ENCODE measurements at places on chromosomes 6 and 20.

GRCh38 chr6:21321076-21321475 is 272.5 kb upstream of the SOX4 start:
- no peak for DNase-seq

- no peak for DNase-seq
These were observed 88.7 kb upstream of the CD93 start for GRCh38 chr20:23174821-23175220.

GRCh38 chr6:144158133-144158532 is 7.8 kb downstream of the STX11 start:
- DNase-seq, result no peak

- no peak for DNase-seq
These were observed 84.9 kb upstream of the NAA20 start for GRCh38 chr20:19932170-19932667.

- no peak for DNase-seq
These were observed 497.0 kb downstream of the EPHA7 start for GRCh38 chr6:92922216-92922806.

- no peak for DNase-seq
These were observed 78.2 kb upstream of the PLEKHG1 start for GRCh38 chr6:150521482-150521881.

GRCh38 chr20:23361119-23361475 is 885 bp upstream of the GZF1 start:
- no peak for DNase-seq

DNA sequence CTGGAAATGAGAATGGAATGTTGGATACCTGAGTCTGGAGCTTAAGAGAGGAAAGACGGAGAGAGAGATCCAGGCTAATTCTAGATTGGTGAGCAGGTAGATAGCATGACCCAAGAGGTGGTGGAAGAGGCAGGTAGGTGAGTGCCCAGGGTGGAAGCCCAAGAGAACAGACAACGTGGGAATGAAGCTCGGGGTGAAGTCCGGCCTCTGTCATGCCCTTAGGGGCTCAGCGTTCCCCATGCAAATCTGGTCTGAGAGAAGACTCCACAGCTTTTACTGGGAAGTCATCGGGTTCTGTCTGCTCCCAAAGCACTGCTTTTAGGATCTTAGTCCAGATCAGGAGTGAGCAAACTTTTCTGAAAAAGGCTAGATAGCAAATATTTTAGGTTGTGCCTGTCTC is 3.6 kb downstream of the NELFCD start:
- no peak for DNase-seq

DNA sequence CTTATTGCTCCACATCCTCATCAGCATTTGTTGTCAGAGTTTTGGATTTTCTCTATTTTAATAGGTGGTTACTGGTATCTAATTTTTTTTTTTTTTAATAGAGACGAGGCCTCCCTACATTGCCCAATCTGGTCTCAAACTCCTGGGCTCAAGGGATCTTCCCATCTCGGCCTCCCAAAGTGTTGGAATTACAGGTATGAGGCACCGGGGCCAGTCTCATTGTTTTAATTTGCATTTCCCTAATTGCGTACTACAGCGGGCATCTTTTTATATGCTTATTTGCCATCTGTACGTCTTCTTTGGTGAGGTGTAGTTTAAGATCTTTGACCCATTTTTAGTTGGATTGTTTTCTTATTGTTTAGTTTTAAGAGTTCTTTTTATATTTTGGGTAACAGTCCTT is 210.4 kb upstream of the SULF2 start:
- DNase-seq, result no peak

GRCh38 chr6:137791281-137792159 is 75.5 kb upstream of the TNFAIP3 start:
- no peak for DNase-seq

- peak; percentile 48 for DNase-seq
These were observed 76.8 kb downstream of the NCOA7 start for GRCh38 chr6:125867483-125867942.

GRCh38 chr20:42635699-42636411 is 553.9 kb downstream of the PTPRT start:
- no peak for DNase-seq

DNA sequence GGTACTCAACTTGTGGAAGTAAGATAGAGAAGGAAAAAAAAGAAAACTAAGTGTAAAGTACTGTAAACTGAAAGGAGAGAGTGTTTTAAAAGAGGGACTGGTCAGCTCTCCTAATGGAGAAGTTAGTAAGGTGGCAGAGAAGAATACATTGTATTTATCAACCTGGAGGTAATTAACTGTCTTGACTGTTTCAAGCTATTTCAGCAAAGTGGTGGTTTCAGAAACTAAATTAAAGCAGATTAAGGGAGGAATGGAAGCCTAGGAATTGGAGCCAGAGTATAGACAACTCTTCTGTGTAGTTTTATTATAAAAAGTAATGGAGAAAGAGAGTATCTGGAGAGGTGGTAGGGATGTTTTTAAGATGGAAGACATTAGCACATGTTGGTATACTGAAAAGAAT is 2.7 kb upstream of the PHF10 start:
- DNase-seq, result no peak

- no peak for DNase-seq
These were observed 68.6 kb upstream of the FYN start for GRCh38 chr6:111941686-111942330.

GRCh38 chr6:22413681-22414311 is 117.0 kb upstream of the PRL start:
- no peak for DNase-seq

DNA sequence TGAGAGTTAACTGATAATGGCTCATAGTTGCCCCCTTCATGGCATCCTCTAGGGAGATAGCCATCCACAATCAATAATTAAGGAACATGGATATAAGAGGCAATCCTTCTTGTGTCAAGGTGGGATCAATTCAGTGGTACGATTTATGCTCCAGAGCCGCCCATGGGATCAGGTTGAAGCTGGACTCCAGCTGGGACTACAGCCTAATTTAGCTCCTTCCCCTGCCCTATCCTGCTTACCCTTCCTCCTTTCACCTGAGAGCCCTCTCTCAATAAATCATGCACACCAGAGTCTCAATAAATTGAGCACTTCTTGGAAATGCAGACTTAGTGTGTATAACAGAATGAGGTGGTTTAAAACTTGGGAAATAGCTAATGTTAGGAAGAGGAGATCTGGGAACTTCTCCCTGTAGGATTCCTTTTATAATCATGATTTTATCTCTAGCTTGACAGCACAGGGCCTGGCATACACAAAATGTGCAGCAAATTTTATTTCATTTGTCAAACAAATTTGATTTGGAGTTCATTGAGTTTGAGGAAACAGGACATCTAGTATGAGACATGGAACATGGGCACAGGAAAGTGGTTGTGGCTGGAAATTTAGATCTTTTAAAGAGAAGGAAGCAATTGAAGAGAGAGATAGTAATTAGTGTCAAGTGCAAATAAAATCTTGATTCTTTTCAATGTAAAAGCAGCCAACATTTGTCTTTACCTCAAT is 28.6 kb upstream of the OGFRL1 start:
- no peak for DNase-seq

- no peak for DNase-seq
These were observed 34.5 kb upstream of the MPC1 start for GRCh38 chr6:166417285-166417691.

DNA sequence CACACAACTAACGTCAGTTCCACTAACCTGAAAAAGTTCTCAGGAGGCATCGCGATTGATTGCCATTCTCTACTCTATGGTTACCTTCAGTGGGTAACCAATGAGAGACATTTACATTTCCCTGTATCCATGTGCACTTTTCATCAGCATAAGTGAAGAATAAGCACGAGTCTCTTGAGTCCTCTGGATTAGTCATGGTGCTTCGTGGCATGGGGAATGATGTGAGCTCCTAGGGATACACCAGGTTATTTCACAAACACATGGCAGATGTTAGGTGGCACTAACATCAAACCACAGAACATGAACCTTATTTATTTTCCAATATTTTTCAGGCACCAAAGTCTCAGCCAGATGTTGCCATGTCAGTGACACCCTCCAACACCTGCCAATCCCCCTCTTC is 64.0 kb downstream of the FYN start:
- no peak for DNase-seq

DNA sequence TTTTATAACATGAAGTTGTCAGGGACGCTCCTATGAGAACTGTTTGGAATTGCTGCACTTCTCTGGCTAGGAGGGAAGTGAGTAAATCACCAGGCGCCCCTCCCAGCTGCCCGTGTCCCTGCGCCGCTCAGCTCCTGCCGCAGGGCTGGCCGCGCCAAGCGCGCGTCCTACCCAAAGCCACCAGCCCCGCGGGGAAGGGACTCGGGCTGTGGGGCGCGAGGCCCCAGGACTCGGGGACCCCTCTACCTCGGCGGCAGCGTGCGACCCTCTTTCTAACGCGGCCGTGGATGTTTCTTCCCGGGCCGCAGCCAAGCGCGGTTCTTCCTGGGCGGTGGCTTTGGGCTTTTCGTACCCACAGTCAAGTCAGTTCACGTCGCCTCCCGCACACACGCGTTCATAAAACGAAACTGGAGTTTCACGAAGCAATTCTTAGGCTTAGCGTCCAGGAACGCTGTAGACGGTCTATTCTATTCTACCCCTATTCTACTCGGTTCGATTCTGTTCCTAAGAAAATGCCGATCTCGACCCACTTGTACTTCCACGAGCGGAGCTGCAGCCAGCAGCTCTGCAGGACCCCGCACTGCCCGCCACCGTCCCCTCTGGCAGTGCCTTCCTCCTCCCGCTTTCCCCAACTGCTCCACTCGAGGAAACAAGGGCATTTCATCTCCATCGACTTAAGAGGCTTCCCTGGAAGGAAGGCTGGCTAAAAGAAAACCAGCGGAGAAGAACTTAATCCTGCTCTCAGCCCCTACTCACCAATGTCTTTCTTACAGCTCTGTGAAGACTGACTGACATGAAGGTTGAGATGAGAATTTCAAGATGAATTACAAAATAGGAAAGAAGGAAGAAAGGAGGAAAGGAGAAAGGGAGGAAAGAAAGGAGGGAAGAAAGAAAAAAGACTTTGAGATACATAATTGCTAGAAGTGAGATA is 15.4 kb downstream of the FOXC1 start:
- no peak for DNase-seq

- no peak for DNase-seq
These were observed 63.3 kb downstream of the SNAP25 start for GRCh38 chr20:10281911-10282310.

GRCh38 chr6:53524455-53524815 is 20.5 kb downstream of the GCLC start:
- DNase-seq, result no peak

GRCh38 chr6:30612687-30613248 is 4.3 kb downstream of the PPP1R10 start:
- DNase-seq, result no peak

- DNase-seq, result no peak
These were observed 534 bp downstream of the ZNF76 start for GRCh38 chr6:35259948-35260590.

DNA sequence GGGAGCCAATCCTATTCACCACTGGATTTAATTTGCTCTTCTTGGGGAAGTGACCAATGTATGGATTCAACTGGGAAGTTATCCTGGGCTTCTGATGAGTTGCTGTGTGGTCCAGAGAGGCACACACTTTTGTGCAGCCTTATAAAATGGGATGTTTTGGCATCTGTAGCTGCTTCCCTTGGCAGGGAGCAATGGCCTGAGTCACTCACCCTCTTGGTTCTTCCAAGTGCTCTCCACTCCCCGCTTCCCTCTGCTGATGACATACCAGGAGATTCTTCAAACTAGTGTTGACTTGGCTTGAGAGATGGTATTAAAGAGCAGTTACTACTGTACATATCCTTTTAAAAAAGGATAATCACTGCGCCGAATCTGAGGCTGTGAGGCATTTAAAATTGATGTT is 105.8 kb downstream of the JARID2 start:
- DNase-seq, result no peak

DNA sequence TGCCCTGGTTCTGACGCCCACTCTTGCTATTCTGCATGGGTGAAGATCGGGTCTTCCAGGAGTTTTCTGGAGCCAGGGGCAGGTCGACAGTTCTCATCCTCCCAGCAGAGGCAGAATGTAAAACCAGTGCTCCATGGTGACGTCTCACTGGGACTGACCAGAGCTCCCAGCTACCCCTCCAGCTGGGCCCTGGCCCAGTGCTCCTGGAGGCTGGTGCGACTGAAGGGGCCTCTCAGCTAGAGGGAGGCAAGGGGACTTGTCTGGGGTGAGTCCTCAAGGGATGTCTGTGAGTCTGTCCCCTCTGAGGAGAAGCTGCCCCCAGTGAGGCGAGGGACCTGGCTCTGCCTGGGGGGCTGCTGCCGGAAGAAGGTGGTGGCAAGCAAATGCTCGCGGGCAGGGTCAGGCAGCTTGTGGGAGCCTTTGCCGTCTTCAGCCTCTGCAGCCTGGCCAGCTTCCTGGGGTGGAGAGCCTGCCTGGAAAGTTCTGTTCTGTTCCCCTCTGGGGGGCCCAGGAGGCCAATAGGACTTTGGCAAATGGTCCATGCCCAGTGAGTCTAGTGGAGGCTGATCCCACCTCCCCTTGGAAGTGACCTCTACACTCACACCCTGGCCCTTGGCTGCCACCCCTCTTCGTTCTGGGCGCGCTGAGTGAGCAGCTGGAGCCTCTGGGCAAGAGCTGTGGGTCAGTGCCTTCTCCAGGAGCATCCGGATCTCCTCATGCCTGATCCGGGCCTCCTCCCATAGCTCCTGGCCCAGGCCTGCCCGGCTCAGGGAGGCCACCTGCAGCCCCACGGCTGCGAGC is 47.5 kb downstream of the KIAA1755 start:
- no peak for DNase-seq

DNA sequence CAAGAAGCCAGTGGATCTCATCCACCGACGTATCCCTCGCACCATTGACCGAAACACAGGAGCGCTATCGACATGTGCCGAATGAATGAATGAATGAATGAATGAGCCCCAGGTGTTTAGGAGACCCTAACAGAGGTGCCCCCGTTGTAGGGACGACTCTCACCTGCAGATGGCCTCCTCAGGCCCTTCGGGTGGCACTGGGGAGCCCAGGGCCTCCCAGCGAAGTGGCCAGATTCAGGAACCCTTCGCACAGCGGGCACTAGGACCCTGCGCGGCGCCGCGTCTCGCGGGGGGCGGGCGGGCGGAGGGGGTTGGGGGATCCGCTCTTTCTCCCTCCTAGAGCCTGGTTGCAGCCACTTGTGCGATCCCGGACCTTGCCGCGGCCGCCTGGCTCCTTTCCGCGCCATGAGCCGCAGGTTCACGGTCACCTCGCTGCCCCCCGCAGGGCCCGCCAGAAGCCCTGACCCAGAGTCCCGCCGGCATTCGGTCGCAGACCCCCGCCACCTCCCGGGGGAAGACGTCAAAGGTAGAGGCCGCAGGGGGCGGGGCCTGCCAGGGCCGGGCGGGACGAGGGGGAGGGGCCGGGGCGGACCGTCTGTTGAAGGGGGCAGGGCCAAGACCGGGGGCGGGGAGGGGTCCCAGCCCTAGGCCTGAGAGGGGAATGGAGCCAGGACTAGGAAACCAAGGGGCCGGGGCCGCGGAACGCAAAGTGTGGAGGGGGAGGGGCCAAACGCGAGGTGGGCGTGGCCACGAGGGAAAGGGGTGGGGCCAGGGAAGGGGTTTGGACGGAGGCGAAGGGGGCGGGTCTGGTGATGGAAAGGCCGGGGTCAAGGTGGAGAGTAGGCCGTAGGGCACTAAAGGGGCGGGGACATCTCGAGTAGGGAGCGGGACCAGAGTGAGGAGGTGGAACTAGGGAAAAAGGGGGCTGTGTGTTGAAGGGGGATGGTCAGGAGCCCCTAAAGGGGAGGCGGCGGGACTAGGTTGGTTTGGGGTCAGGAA is 7.4 kb upstream of the SLC12A5 start:
- DNase-seq, result peak; percentile 87
